AG08395 (cell line): ENCODE measurements at places on chromosomes 3 and 15.

DNA sequence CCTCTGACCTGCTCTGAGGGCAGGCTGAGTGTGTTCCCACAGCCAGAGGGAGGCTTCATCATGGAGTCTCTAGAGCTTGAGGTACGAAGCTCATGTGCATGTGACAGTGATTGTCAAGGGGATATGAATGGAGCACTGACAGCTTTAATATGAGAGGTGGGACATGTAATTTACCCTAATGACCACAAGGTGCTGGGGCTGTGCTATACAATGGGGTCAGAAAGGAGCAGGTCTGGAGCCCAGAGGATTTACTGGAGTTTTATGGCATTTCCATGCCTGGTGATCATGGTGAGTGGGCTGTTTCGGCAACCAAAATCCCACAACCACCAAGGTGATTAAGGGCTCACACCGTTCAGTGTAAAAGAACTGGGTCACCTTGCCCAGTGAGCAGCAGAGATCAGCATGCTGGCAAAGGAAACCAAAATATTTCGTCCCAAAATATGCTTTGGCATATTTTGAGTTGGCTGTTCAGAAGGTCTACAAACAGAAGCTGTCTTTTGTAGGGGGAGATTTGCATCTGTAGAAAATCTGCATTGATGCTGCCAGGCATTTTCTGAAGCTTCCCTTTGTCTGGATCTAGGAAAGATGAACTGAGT, 40.1 kb upstream of the RASGRF1 start:
- no peak for DNase-seq

- DNase-seq = no peak
Measured at GRCh38 chr3:125302932-125303331, 72.2 kb downstream of the ZNF148 start.

- DNase-seq = no peak
Measured at GRCh38 chr3:140203510-140203909, 268.5 kb downstream of the CLSTN2 start.

- peak; percentile 86 for DNase-seq
Measured at GRCh38 chr3:141686466-141687291, 51.4 kb upstream of the RNF7 start.

DNA sequence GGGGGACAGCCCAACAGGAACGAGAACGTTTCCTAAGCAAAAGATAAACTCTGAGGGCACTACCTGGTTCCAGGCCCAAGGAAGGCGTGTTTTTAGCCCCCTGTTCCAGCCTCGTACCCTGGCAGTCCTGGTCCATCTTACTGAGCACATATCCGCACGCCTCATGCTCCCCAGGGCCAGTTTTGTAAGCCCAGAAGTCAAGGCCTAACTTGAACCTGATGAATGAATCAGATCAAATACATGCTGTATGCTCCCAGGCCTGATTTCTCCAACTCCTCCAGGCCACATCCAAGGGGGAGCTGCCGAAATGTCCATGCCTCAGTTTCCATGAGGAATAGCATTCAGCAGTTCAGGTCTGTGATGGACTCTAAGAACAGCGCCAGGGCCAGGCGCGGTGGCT, 14.3 kb upstream of the DOCK3 start:
- no peak for DNase-seq

DNA sequence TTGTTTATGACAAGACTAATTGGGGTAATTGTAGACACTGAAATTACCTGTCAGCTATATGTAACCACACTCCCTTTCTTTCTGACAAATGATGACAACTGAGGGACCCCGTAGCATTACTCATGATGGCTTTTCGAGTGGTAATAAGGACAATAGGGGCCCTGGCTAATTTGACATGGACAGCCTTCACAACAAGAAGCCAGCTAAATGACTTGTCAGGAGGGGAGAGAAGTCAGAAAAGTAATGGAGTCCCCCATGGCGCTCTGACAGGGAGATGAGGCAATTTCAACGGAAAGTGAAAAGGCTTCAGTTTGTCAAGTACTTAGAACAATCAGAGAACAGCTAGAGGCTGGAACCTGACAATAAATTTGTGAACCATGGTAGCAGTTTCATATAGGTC, 177.3 kb downstream of the CDIN1 start:
- no peak for DNase-seq

DNA sequence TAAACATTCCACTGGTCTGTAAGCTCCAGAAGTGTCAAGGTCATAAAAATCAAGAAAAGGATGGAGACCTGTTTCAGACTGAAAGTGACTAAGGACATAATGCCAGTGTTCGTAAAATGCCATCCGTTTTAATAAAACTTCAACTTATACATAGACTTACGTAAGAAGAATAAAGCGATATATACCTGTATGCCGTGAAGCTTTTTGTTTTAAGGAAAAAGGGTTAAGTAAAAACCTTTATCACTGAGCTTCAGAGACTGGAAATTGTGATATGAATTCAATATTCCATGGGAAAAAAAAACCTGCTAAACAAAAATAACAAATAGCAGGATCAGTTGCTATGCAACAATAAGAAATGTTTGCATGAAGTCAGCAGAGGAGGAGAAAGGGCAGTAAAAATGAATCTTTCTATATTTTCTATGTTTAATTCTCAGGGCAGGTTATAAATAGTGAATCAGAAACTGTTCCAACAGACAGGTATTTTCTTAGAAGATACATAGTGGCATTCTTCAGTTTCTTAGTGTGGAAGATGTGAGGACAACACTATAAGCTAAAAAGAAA, 42.5 kb downstream of the CHSY1 start:
- DNase-seq = no peak

DNA sequence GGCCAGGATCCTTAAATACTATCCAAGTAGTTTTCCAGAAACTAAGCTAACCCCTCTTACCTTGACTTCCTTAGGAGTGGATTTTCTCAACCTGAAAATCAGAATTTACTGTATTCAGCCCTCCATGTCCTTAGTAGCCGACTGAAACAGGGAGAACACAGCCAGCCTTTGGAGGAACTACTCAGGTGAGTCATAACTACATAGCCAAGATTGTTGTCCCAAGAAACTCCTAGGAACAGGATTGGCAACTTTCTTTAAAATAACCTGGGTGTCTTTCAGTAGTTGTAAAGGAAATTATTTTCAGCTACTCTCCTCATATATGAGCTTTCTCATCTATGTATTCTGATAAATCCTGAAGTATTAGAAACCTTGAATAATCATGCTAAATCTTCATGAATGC, 22.3 kb downstream of the FANCD2OS start:
- DNase-seq = no peak

DNA sequence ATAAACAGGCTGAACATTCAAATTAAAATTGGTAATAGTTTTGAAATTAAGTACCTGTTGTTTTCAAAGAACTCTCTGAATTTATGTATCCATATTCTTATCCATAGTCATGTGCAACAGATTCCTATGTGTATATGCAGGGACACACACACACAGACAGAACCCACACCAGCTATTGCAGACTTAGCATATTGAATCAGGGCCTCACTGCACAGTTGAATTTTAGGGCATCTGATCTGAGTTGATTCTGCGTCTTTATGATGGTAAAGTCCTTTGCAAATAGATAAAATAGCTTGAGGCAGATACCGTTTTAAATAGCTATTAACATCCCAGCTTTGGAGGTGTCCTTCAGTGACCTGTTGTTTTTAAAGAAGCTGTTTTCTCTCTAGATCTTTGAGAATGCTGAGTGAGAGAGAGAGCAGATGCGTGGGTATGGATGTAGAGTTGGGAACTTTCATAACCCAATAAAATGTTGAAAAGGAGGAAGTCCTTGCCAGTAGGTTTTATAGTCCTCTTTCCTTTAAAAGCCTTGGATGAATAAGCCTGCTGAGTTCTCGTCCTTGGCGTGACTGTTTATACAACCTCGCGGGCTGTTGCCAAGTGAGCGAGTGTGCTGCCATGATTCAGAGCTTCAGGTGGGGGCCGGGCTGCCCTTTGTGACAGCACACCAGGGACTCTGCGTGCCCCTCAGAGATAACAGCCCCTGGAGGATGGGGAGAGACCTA, 18.3 kb downstream of the MYZAP start:
- DNase-seq = peak; percentile 45

DNA sequence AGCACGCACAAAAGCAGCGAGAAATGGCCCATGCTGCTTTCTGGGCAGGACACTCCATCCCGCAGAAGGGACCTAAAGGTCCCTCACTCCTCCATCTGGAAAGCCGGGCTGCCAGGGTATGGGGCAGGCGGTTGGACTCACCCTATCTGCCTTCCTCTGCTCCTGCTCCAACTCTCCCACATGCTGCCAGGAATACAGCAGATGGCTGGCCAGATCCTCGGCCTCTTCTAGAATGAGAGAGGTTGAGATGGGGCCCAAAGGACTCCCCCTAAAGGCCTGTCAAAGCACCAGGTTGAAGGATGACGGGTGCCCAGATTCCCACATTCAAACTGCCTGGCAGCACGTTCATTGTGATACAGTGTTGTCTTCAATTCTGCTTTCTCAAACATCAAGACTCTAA, 85.1 kb upstream of the C2CD4B start:
- no peak for DNase-seq

GRCh38 chr15:73361337-73361736, 7.4 kb downstream of the HCN4 start:
- no peak for DNase-seq

DNA sequence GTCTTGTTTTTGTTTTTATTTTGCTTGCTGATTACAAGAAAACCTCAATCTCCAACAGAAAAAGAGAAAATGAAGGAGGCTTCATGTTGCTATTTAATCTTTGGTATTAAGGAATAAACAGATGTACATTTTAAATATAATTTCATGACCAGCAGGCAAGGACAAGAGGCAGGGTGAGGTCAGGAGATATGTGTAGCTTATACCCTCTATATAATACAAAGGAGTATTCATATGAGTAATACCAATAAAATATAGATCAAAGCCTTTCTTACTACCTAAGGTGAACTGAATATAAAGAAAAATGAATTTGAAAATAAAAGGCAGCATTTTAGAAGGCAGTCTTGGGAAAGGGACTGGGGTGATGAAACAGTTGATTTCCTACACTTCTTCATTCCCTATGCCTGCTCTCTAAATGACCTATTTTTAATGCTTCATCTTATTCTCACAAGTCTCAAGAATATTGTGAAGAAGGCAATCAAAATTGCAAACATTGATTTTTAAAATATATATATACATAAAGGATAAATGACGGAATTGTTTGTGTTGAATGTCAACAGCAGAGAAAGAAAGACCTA, 8.6 kb upstream of the CBLB start:
- DNase-seq = no peak

DNA sequence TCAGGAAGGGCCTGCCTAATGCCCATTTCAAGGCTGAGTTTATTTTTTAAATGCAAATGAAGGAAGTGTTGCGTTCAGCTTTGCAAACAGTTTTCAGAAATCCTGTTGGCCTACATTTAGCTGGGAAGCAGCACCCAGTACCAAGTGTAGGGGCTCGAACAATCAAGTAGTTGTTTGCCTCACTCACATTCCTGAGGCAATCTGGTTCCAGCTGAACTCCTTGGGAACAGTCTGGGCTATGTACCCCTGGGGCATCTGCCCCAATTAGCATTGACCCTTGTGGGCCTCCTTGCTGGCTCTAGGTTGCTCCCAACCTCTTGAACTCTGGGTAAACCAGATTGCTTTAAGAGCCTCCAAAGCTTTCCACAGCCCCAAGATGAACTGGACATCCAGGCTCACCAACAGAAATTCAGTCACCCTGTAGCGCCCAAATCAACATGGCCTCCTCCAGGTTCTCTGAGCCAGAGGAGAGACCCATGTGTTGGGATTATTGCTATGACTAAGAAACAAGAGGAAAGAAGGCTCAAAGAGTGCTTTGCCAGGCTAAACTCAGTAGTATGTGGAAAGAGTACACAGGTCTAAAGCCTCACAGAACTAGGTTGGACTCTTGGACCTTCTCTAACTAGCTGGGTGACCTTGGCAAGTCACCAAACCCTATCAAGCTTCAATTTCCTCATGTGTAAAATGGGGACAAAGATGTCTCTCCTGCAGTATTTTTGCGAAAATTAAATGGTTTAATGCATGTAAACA, 532.7 kb downstream of the SOX2 start:
- no peak for DNase-seq

GRCh38 chr3:169286214-169286613, 377.3 kb downstream of the MECOM start:
- DNase-seq = no peak

DNA sequence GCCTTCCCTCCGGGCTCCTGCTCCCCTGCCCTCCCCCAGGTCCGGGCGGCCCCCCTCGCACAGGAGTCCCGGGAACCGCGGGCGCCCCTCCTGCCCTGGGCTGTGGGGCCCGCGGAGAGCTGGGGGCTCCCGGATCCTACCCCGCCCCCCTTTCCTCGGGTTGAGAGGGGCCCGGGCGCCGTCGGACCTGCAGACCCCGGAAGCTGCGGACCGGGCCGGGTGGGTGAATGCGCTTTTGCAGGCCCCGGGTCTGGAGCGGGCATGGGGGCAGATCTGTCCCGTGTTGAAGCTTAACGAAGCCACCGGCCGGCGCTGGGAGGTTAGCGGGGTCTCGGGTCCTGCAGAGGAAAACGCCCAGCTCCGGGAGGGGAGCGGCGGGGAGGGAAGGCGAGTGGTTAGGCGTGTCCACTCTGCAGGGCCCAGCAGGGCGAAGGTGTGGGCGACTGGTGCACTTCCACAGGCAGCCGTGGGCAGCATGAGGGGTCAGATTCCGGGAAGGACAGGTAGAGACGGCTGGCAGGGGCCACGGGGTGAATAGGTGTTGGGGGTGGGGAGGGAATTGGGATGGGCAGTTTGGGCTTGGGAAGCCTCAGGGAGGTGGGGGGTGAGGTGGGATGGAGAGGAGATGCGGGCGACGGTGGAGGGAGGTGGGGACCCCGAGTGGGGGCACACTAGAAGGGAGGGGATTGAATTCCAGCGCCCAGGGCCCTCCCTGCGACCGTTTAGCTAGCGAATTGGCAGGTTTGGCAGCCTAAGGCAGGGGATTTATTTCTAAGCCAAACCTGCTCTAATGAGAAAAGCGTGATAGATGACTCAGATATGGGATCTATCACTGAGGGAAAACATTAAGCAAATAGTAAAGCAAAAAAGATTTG, 635 bp downstream of the CD276 start:
- peak; percentile 62 for DNase-seq

- no peak for DNase-seq
Measured at GRCh38 chr3:68249265-68249664, 594.9 kb upstream of the SUCLG2 start.

DNA sequence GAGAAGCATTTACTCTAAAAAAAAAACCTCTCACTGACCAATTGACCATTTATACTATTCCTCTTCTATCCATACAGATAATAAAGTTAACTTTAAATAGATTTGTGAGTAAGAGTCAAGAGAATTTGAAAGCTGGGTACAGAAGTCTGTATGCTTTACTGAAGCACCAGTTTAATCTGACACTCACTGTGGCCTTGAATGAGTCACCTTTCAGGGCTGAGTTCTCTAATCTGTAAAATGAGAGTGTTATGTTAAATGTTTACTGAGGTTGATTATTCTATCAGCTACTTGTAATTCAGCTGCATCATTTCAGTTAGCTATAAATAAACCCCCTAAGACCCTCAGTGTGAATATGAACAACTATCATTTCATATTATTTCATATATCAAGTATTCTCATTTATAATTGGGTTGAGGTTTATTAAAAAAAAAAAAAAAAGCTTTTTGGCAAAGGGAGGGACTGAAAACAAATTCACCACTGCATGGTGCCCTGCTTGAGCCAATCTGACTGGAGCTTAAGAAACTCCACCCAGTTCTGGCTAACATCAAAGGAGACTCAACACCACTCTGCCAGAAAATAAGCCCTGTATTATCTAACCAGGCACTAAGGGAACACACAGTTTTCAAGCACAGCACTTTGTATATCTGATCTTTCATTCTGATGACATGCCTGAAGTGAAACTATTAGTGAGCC, 2.8 kb downstream of the MAP4 start:
- peak; percentile 57 for DNase-seq

GRCh38 chr3:149333176-149333859, at the start of gene TM4SF18:
TM4SF18 (minus strand) TSS chr3:149333636; CDS start chr3:149333382, 254 bp downstream.
- no peak for DNase-seq
